ENCODE measurements at places on chromosomes 6 and 20.

DNA sequence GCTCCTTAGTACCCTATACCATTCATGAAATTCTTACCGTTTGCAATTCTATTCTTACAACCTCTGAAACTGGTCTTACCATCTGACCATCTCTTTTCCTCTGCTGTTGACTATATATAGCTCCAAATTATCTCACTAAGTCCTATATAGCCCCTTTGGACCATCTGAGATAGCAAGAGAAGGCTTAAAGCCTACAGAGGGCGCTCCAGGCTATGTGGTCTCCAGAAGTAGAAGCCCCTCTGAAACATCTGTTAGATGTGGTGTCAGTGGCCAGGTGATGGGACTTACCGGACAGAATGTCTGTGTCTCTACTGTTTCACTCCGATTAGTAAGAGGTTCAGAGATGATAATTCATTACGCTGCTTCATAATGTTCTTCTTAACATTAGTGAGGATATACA lies 140.7 kb upstream of the BMP2 start:
- no peak for DNase-seq

DNA sequence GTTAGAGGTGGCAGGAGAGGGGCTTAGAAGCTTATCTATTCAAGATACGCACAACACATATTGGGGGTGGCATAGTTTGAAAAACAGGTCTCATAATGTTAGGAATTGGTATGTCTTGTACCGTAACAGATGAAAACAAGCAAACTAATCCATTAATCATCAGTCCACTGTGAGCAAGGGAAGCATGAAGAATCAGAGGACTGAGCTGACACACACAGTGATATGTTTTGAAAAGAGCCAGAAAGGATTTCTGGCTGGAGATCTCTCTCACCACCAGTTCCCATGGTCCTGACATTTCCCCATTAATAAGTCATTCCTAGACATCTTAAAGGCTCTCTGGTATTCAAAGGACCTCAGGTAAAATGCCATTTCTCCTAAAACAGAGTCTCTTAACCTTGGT lies 158.8 kb upstream of the PHACTR1 start:
- DNase-seq: no peak

GRCh38 chr6:55666606-55667225 lies 87.7 kb upstream of the HMGCLL1 start:
- no peak for DNase-seq

DNA sequence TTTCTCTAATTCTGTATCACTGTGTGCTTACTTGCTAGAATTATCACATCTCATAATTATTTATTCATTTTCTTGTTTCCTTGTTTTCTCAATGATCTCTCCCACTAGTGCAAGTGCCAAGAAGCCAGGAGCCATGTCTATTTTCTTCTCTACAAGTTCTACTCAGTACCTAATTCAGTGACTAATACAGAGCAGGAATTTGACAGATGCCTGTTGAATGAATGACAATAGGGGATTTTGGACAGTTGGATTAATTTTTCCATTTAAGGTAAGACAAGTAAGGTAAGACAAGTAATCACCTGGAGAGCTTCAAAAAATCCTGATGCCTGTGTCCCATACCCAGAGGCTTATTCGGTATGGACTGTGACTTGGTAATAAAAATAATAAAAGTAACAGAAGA lies 81.0 kb downstream of the EDN1 start:
- DNase-seq: no peak

- no peak for DNase-seq
Observed at GRCh38 chr6:73078333-73078862, 146.9 kb downstream of the KHDC1L start.

GRCh38 chr20:24796236-24796635 lies 152.8 kb upstream of the CST7 start:
- no peak for DNase-seq

- no peak for DNase-seq
Observed at GRCh38 chr6:80547827-80548226, 441.4 kb downstream of the BCKDHB start.

- DNase-seq: no peak
Observed at GRCh38 chr20:36836591-36837269, 39.2 kb upstream of the TLDC2 start.
